Mesenteric fat pad (tissue), 1 donor: ENCODE measurements at places on chromosomes 2 and 18. TPM values are rescaled to one million over a fixed set of nuclear protein-coding genes. Genes with fewer than 3 reads are reported as not detected.

GRCh38 chr2:145268931-145269330 is 749.0 kb upstream of the ZEB2 start:
- no peak for DNase-seq

DNA sequence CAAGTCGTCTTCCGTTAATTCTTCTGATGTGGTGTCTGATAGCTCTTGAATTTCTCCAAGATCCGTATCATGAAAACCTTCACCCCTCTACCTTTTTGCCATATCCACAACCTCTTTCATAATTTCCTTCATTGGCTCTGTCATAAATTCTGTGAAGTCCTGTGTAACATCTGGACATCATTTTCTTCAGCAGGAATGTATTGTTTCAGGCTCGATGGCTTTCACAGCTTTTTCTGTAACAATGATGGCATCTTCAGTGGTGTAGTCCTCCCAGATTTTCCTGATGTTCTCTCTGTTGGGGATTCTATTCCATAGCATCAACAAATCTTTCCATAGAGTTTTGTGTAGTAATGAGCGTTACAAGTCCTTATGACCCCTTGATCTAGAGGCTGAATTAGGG is 114.2 kb upstream of the EML6 start:
- no peak for DNase-seq

DNA sequence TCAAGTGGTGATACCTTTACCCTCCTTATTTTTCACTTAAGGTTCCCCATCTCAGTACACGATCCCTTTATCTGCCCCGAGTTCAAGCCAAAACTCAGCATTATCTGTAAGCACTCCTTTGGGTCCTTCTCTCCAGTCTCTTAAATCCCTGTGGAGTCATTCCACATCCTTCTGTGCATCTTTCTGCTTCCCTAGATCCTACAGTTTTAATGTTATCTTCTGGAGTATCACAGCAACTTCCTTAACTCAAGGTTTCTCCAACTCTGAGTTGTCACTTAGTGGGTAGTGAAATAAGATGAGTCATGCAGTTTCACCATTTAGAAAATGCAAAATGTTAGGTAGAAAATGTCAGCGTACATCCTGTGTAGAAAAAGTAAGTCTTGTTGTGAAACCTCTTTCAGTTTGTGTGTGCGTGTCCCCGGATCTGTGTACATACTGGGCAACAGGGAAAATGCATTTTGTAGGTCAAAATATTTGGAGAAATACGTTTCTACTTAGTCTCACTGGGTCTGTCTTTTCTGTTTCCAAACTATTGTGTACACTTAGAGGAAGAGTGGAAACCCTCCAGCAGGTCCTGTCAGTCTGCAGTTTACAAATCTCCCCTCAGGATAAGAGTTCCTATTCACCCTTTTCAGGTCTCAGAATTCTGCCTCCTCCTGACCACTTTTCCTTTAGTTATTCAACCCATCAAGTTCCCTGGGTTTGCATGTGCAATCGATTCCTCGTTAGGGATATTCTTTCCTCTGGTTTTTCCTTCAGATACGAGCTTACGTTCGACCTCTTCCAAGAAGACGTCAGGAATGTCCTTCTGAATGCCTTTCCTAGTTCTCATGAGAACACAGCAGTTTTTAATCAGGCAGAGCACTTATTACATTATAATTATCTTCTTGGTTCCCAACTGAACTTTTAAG is 154.8 kb downstream of the TGIF1 start:
- DNase-seq = no peak

GRCh38 chr2:142347751-142348150 is 216.9 kb upstream of the LRP1B start:
- DNase-seq = no peak

- DNase-seq = no peak
Measured at GRCh38 chr2:38666556-38666910, 619 bp downstream of the GALM start.

DNA sequence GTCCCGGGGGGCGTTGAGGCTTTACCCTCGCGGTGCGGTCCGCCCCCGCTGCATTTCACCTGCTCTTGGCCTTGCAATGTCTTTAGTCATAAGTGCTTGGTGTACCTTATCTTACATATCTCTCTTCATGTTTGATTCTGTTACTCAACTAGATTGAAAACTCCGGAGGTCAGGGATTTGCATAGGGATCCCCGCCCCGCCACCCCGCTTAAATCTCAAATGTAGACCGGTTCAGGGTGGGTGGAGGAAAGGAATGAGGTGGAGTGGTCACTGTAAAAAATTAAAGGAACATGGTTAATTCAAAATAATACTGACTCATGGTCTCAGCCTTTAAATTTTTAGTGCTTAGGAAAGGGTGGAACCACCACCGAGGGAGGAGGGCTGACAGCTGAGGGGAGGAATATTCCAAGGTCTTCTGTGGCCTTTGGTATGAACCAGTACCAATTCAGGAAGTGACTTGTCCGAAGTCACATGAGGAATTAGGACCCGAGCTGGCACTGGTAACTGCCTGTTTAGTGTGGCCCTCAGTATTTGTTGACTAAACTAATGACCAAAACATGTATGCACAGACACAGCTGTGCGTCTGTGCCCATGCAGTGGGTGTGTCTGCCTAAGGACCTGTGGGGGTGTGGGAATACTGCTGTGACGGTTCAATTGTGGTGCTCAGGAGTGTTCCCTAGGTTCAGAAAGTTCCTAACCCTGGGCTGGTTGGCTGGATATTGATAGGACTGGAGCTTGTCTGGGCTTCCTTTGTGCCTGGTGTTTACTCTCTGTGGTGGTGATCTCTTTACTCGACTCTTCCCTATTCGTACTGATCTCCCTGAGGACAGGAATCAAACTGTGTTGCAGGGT is 1.0 kb downstream of the PLEKHB2 start:
- DNase-seq = no peak

DNA sequence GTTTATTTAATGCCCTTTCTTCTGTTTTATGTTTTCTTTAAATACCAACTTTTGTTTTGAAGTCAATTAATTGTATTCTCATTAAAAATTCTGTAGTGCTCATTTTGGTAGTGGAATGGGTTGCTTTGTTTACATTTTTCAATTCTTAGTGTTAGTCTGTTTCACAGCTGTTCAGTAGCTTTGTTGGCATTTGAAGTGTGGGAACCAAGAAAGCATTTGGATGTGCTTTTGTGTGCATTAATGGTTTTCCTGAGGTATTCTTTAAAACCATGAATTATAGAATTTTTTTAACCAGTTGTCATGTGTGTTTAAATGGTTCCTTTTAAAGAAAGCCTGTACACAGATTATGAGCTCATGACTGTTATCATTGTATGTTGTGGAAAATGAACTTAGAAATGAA is 19.7 kb downstream of the MIB1 start:
- DNase-seq = no peak

DNA sequence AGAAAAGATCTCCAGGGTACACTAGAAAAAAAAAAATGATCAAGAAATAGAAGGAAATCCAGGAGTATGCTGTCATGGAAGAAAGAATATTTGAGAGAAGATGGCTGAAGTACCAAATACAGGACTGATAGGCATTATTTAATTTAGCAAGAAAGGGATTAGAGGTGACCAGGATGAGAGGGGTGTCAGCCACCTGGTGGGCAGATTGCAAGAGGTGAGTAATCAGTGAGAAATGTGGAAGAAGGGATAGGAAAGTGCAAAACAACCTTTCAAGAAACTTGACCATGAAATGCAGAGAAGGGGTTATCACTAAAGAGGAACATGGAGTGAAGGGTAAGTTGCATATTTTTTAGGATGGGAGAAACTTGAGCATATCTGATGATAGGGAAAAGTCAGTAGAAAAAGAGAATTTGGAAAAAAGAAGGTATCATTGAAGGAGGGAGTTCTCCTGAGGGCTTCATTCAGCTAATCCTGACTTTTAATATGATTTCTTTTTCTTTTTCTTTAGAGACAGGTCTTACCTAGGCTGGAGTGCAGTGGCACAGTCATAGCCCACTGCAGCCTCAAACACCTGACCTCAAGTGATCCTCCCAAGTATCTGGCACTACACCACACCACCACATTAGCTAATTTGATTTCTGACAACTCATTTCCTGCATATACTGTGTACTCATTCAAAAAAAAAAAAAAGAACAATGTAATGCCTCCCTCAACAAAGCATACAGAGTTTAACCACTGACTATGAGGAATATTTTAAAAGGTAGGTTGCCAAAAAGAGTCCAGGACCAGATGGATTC is 101.3 kb downstream of the LRP2 start:
- DNase-seq = no peak

DNA sequence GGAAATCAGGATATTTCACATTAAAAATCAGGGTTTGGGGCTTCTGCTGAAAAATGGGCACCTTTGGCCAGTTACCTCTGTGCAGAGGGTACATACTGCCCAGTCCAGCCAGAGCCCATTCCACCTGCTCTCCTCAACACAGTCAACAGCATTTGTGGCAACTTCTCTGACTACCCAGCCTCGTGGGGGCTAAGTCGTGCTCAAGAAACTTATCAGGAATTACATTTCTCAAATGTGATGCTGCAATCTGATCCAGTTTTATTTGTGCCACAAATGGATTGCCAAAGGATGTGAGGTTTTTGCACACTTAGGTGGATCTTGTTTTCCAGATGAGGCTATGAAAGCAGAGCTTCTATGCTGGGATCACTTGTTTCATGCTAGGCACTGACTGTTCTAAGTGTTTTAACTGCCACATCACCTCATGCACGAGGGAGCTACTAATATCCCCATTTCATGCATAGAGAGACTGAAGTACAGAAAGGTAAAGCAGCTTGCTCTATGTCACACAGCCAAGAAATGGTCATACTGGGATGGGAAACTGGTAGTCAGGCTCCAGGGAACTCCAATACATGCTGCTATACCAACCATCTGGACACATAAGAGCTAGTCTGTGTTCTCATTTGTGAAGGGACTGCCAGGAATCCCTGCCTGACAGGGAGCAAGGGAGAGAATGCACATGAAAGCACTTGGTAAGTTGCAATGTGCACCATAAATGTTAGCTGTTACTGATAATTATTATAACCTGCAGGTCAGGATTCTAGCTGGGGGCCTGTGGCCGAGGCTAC is 89.0 kb upstream of the HK2 start:
- DNase-seq = no peak

- no peak for DNase-seq
Measured at GRCh38 chr2:137700681-137701080, 263.6 kb upstream of the HNMT start.

DNA sequence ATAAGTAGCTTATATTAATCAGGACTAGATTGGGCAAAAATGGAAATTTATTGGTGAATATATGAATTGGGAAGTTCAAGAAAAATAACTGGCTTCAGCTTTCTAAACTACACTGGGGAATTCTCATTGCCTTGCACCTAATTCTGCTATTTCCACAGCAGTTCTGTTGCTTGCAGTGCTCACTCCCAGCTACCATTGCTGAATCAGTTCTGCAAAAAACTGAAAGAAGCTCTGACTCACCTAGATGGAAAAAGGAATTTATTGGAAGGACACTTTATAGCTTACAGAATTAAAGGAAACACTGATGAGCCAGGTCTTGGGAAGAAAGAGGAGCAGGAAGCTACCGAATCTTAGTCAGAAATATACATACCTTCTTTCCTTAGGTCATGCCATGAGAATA is 60.3 kb upstream of the ACVR1 start:
- no peak for DNase-seq

DNA sequence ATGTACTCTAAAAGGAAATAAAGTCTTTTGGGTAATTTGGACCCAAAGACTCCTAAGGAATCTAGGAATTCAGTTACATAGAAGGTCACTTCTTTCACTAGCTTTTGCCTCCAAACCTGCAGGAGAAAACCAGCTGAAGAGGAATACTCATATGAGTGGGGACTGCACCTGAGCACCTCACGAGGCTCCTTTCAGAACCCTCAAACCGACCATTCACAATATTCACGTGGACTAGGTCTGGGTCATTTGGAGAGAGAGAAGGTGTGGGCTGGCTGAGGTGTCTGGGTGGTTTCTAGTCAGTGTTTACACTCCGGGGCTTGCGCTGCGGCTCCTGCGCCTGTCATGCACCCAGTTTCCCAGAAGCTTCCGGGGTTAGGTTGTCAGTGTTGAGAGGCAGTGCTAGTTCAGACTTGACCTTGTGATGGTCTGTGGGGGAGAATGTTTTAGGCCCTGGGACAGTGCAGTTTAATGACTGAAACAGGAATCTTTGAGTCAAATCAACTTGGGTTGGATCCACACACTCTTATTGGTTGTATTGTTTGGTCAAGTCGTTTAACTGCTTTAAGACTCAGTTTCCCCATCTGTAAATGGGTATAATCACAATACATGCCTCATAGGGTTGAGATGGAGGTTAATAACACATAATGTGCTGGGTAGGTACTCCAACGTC is 78.4 kb downstream of the LIMS1 start:
- no peak for DNase-seq

GRCh38 chr18:62329691-62330454 is 4.8 kb downstream of the TNFRSF11A start:
- no peak for DNase-seq

DNA sequence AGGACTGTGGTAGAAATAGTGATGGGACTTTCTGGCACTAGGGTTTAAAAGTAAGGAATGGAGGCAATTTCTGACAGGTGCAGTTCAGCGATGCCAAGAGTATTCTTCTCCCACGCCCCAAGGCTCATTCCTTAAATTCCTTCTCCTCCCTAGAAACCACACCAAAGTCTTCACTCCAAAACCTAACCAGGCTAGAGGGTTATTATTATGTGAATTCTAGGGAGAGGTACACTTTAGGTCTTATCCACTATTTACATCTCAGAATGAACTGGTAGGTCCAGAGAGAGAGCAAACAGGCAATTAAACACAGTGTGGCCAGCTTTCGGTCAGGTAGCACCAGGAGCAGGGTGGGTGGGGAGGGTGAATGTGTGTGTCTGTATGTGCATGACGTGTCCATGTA is 11.4 kb downstream of the IL1F10 start:
- no peak for DNase-seq

- DNase-seq = no peak
Measured at GRCh38 chr18:34220081-34220815, 4.5 kb downstream of the NOL4 start.

GRCh38 chr18:57326718-57327323 is 25.5 kb upstream of the ST8SIA3 start:
- no peak for DNase-seq

DNA sequence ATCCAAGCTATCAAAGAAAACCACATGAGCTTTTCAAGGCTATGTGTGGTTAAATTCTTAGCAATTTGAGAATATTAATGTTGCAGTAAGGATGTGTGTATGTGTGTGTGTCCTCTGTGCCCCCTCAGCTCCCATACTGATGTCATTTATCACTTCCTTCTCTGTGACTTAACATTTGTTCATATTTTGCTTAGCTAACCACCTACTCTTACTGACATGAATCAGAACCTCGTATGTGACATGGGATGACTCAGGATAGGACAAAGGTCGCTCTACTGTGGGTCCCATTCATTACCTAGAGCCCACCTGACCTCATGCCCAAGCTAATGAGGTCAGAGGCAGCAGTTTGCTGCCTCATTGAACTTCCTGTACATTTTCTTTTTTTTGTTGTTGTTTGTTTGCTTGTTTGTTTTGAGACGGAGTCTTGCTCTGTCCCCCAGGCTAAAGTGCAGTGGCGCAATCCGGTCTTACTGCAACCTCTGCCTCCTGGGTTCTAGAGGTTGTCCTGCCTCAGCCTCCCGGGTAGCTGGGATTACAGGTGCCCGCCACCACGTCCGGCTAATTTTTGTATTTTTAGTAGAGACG is 36.3 kb downstream of the MOGAT1 start:
- DNase-seq = no peak

Gene CROCC2
- not detected for total RNA-seq

Gene SAG
- not detected for total RNA-seq

Gene DNAJC5G
- not detected for total RNA-seq

Gene PDE11A
- total RNA-seq = 1.00 TPM

Gene DSC1
- total RNA-seq = not detected

Gene UGT1A4
- not detected for total RNA-seq

Gene SP5
- total RNA-seq = 0.26 TPM

Gene POU3F3
- total RNA-seq = not detected

Gene ZSCAN30
- total RNA-seq = 13.2 TPM
